Esophagus muscularis mucosa (tissue), 4 donors: ENCODE measurements at places on chromosomes 1 and 21.

- DNase-seq: no peak
These were observed 117.5 kb downstream of the NAV1 start for GRCh38 chr1:201656311-201657032.

DNA sequence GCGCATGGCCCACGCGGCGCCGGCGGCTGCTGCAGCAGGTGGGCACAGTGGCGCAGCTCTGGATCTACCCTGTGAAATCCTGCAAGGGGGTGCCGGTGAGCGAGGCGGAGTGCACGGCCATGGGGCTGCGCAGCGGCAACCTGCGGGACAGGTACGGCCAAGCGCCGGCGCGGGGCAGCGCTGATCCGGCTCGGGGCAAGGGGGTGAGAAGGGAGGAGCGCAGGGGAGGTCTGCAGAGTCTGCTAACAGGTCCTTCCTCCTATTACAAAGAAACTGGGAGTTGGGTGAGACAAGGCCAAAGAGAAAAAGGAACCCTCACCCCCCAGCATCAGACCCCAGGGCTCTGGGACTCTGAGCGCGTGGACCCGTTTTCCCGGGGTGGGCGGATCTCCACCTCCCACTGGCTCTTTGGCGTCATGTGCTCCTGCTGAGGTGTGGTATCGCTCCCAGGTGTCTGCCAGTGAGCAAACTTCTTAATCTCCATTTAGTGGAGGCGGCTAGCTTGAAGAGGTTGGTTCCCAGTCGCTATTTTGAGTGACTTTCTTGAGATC lies 431 bp downstream of the MTARC1 start:
- DNase-seq: no peak

- peak; percentile 77 for DNase-seq
These were observed 118.3 kb downstream of the GALNT2 start for GRCh38 chr1:230185076-230186001.

DNA sequence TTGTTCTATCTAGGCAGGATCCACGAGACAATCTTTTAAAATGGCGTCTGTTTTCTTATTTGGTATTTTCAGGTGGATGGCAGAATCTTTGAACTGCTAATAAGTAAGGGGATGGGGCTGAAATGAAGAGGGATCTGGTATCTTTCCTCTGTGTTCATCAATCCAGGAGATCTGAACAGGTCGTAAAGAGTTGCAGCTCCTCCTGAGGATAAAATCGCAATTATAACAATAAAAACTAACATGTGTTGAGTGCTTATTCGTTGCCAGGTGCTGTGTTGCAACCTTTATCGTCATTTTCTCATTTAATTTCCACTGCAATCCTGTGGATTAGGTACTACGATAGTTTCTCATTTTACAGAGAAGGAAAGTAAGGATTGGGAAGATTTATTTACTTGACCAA lies 134.6 kb upstream of the DPYD start:
- no peak for DNase-seq

DNA sequence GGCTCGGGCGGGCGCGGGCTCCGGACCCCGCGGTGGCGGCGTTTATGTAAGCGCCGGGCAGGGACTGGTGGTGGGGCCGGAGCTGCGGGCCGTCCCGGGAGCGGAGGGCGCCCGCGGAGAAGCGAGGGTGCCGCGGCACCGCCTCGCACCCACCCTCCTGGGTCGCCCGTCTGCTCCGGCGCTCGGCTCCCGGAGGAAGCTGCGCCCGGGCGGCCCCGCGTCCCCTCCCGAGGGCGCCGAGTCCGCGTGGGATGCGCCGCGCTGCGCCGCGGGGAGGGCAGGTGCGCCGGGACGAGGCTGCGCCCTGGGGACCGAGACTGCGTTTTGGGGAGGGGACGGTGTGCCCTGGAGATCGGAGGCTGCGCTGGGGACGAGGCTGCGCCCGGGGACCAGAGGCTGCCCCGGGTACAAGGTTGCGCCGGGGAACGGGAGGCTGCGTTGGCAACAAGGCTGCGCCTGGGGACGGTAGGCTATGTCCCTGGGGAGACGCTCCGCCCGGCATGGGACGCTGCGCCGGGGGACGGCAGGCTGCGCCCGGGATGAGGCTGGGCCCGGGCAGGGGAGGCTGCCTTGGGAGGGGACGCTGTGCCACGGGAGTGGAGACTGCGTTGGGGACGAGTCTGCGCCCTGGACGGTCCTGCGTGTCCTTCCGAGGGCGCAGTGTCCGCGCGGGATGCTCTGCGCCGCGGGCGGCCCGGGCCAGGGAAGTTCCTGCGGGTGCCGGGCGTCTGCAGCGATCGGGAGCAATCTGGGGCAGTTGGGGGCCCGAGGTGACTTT lies 627 bp downstream of the ADARB1 start:
- DNase-seq: no peak

GRCh38 chr1:219085988-219086387 lies 87.7 kb upstream of the LYPLAL1 start:
- DNase-seq: no peak

DNA sequence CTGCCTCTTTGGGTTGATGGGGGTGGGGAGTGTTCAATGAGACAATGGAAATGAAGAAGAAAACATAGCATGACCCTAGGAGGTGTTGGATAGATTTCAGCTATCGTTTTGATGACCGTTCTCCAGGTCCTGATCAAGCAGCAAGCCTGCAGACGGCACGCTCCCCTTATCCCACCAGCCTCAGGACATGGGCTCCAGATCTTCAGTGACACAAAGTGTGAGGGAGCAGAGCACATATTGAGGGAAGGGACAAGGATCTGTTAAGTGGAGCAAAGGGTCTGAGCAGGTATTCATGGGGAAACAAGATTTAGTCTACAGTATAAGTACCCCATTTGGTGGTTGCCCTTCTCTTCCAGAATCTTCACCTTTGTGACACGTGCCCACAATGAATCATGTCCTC lies 4.7 kb downstream of the SPRR5 start:
- DNase-seq: no peak

GRCh38 chr1:181656491-181656890 lies 173.2 kb downstream of the CACNA1E start:
- no peak for DNase-seq

DNA sequence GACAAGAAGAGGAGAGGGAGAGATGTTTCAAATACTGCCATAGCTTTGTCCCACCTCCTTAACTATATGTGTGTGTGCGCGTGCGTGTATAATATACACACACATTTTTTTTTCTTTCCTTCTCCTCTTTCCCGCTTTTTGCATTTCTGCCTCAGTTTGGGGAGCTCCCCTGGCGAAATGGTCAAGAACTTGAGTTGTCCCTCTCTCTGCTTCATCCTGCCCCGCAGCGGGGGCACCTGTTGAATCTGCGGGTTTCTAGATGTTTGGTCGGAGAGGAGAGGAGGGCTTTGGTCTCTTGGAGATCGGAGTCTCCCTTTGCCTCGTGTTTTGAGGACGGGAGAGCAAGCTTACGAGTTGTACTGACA lies 504 bp downstream of the SCCPDH start:
- no peak for DNase-seq

GRCh38 chr1:5415606-5416005 lies 576.6 kb downstream of the NPHP4 start:
- DNase-seq: no peak

GRCh38 chr1:172421974-172422604 lies 1.6 kb downstream of the C1orf105 start:
- DNase-seq: no peak

GRCh38 chr1:61220536-61220935 lies 138.2 kb downstream of the NFIA start:
- no peak for DNase-seq

DNA sequence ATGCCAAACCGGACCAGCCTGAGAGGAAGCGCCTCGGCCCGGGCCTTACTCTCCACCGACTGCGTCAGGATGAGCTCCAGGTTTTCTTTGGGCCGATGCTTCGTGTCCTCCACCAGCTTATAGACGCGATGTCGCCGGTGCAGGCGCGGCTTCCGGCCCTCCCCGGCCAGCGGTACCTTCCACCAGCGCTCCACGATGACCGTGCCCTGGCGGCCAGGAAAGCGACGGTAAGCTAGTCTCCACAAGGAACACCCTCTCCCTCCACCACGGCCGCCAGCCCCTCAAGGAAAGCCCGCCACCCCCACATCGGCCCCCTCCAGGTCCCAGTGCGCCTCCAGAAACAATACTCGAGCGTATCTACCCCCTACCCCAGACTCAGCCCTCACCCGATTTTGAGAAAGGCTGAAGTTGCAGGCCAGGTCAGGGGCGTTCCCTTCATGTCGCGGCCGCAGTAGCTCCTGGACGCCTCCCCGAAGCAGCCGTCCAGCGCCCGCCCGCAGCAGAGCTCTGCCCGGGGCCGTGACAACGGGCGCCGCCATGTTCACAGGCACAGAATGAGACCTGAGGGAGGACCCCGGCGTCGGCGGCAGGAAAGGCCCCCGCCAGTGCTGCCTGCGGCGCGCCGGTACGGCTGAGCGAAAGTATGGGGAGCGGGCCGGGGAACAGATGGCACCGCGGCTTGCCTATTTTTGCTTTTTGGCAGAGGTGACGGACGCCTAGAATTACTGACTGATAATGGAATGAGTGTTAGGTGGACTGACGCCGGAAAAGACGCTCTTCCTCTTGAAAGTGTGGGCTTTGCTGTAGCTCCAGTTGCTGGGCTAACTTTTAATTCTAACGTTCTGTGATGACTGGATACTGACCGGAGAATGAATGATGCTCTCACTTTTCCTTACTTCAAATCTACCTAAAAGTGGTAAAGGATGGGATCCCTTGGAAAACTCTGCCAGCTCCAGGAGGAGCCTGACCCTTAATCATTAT lies at the start of gene MRPL9:
Gene MRPL9 (minus strand): TSS at position 556 of the 981 bp plus-strand sequence. CDS start 17 bp downstream, at position 539.
- peak; percentile 95 for DNase-seq

DNA sequence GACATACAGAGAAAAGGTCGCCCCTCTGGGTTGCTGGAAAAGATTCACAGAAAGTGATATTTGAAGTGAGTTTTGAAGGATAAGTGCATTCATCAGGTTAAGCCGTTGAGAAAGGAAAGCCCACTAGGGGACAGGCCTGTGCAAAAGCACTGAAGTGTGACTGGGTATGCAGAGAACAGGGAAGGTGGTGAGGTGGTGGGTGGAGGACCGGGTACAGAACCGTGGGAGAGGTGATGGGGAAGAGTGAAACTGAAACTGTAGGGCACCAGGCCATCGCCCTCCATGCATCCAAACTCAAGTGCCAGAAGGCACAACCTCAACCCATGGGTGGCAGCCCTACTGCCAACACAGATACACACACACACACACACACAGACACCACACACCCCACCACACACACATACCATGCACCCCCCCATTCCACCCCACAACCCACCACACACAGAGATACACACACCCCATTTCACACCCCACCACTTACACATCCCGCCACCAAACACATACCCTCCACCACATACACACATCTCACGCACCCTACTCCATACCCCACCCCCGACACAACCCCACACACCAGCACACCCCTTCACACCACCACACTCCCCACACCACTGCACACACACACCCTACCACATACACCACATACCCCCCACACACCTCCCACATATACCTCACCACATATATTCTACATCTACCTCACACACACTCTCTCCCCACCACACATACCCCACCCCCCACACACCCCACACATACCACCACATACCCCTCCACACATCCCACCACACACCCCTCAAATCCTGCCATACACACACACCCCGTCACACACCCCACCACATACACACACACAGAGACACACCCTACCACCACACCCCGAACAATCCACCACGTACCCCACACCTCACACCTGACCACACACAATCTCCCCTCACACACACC lies 59.0 kb downstream of the TSEN15 start:
- no peak for DNase-seq

DNA sequence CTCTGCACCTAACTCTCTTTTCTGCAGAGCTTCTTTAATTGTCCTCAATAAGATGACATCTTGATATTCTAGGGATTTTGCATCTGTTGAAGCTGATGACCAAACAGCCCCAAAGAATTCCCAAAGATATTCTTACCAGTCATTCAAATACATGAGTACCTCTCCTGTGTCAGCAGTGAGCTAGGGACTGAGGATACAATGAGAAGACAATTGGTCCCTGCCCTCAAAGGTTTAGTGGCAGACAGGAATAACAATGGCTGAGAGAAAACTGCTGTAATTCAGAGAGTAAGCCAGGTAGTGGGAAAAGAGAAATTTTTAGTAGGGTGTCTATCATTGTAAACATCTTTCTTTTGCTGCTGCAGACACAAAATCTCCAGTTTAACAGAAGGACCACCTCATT lies 5.9 kb downstream of the MCOLN3 start:
- no peak for DNase-seq

GRCh38 chr21:24112020-24112419 lies 1495.3 kb downstream of the MRPL39 start:
- no peak for DNase-seq

DNA sequence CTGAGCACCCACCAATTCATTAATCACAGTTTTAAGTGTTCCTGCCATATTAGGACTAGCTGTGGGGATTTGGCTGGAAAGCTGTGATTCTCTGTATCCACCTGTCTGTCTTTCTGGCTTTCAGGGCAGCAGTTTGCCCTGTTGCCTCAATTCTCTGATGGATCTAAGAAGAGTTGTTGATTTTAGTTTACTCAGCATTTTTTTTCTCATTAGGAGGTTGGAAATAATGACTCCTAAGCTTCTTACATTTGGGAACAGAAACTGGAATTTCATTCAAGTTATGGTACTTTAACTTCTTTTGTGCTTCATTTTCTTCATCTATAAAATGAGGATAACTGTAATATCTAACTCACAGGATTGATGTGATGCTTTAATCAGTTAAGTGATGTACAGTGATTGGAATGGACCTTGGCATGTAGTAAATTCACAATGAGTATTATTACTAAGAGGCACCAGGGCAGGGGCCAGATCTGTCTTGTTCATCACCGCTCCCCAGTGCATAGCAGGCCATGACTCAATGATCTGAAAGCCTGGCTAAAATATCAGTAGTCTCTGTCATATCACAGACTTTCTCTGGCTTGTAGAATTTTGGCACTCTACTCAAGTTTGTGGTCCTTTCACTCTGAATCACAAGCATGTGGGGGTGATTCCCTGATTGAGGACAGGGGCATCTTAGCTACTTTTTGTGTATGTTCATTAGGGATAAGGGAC lies 51.4 kb upstream of the GREM2 start:
- no peak for DNase-seq

GRCh38 chr1:204802401-204803175 lies 68.1 kb upstream of the NFASC start:
- DNase-seq: no peak

- no peak for DNase-seq
These were observed 216.5 kb downstream of the PRDM2 start for GRCh38 chr1:13916530-13916929.

- DNase-seq: no peak
These were observed 7.2 kb downstream of the ADPRS start for GRCh38 chr1:36095760-36096405.

- DNase-seq: no peak
These were observed 5.0 kb downstream of the PFKL start for GRCh38 chr21:44304877-44305293.

DNA sequence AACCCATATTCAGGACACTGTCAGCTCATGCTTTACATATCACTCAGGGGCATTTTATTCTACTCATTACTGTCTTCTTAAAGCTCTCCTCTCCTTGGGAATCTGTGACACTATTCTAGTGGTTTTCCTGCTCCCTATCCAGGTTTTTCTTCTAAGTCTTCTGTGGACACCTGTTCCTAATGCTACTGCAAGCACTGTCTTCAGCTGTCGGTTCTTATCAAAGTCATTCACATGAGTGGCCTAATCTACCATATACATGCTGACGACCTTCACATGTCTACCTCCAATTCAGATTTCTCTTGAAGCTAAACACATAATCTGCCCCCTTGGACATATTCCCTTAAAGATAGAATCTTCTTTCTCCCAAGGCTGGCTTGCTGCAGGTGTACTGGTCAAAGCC lies 39.8 kb upstream of the PRRX1 start:
- no peak for DNase-seq

GRCh38 chr1:184686540-184686939 lies 68.1 kb downstream of the EDEM3 start:
- DNase-seq: no peak
